ENCODE measurements at places on chromosomes 11 and 22.

- H3K4me1 ChIP-seq: no peaks in the 10 kb centered on the region
- H3K4me3 ChIP-seq: no peak overlapping the region
- H3K27ac ChIP-seq: no peak overlapping the region
These were observed 104.5 kb upstream of the GRAMD1B start for GRCh38 chr11:123325533-123325932.

- peak overlapping the region; percentile 84 for H3K27ac ChIP-seq
- H3K4me3 ChIP-seq: no peak overlapping the region
- H3K27me3 ChIP-seq: peaks cover 2% of the 10 kb centered on the region
- H3K36me3 ChIP-seq: no peaks in the 10 kb centered on the region
These were observed 415.3 kb upstream of the CADM1 start for GRCh38 chr11:115919341-115920091.

DNA sequence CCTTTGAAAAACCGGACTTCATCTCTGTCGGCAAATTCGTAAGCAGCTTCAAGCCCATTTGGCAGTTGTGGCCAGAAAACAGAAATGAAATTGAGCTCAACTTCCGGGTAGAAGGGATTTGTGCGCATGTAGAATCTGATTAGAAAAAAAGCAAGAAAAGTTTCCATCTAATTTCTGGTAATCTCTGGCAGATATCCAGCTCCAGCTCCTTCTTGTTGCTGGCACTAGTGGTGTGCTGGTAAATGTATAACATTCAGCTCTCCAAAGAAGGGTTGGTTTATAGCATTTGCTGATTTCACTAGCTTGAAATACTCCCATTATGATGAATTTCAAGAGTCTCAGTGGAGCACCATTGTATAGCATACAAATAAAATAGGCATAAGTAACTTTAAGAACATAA lies 5.4 kb downstream of the MMP1 start:
- H3K27ac ChIP-seq: no peak overlapping the region
- H3K4me1 ChIP-seq: no peaks in the 10 kb centered on the region
- no peak overlapping the region for H3K4me3 ChIP-seq

- H3K36me3 ChIP-seq: no peaks in the 10 kb centered on the region
- no peak overlapping the region for H3K4me3 ChIP-seq
- no peaks in the 10 kb centered on the region for H3K4me1 ChIP-seq
These were observed 48.8 kb upstream of the SHISAL1 start for GRCh38 chr22:44361391-44362126.

- H3K36me3 ChIP-seq: no peaks in the 10 kb centered on the region
- no peaks in the 10 kb centered on the region for H3K27me3 ChIP-seq
- no peak overlapping the region for H3K27ac ChIP-seq
- H3K4me1 ChIP-seq: no peaks in the 10 kb centered on the region
- no peak for DNase-seq
- H3K4me3 ChIP-seq: no peak overlapping the region
These were observed 32.7 kb downstream of the FAM83F start for GRCh38 chr22:40027191-40028097.

DNA sequence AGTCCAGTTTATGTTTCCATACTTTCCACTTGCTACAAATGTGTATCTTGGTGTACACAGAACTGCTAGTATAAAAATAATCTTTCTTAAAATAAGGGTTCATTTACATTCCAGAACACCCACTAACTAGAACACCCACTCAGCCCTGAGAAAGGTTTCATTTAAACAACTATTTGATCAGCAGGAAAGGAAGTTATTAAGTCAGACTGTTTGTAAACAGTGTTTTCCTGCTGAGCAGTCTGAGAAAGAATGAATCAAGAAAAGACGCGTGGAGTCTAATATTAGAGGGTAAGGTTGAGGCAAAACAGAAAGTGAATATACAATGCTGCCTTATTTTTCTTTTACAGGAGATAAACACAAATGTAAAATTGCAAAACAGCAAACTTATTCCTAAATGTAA lies 32.7 kb downstream of the NARS2 start:
- peaks cover 23% of the 10 kb centered on the region for H3K36me3 ChIP-seq
- DNase-seq: no peak
- H3K27ac ChIP-seq: no peak overlapping the region
- H3K4me1 ChIP-seq: peaks cover 14% of the 10 kb centered on the region
- H3K4me3 ChIP-seq: no peak overlapping the region

- H3K27ac ChIP-seq: no peak overlapping the region
- H3K4me3 ChIP-seq: peak overlapping the region; percentile 61
- H3K4me1 ChIP-seq: peaks cover 5% of the 10 kb centered on the region
- H3K36me3 ChIP-seq: no peaks in the 10 kb centered on the region
- peaks cover 4% of the 10 kb centered on the region for H3K27me3 ChIP-seq
- DNase-seq: peak; percentile 28
These were observed 673 bp upstream of the MYO7A start for GRCh38 chr11:77127235-77127911.

GRCh38 chr11:68551223-68551622 lies 90.7 kb downstream of the PPP6R3 start:
- H3K4me3 ChIP-seq: peak overlapping the region; percentile 64
- DNase-seq: no peak
- peaks cover 62% of the 10 kb centered on the region for H3K36me3 ChIP-seq
- H3K27ac ChIP-seq: peak overlapping the region; percentile 90
- no peaks in the 10 kb centered on the region for H3K27me3 ChIP-seq

- no peak overlapping the region for H3K27ac ChIP-seq
- H3K4me3 ChIP-seq: no peak overlapping the region
- H3K27me3 ChIP-seq: no peaks in the 10 kb centered on the region
- DNase-seq: no peak
- H3K4me1 ChIP-seq: peaks cover 15% of the 10 kb centered on the region
These were observed 34.7 kb downstream of the USP47 start for GRCh38 chr11:11876458-11876857.

DNA sequence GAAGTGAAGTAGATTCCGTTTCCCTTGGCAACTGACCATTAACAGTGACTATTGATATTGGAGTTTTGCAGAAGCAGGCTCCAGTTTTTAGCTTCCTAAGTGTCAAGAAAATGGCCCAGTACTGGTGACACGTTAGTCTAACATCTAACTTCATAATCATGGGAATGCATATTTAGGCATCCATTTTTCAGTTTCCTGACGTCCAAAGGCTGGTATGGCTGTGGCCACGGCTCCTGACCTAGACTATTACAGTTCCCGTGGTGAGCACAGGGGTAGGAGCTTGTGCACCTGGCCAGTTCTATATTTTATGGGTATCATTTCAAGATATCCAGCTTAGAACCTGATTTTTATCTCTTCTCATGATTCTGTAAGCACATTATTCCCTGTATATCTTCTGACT lies 323.8 kb downstream of the GUCY1A2 start:
- H3K27me3 ChIP-seq: no peaks in the 10 kb centered on the region
- no peak overlapping the region for H3K27ac ChIP-seq
- no peaks in the 10 kb centered on the region for H3K36me3 ChIP-seq
- no peak overlapping the region for H3K4me3 ChIP-seq

DNA sequence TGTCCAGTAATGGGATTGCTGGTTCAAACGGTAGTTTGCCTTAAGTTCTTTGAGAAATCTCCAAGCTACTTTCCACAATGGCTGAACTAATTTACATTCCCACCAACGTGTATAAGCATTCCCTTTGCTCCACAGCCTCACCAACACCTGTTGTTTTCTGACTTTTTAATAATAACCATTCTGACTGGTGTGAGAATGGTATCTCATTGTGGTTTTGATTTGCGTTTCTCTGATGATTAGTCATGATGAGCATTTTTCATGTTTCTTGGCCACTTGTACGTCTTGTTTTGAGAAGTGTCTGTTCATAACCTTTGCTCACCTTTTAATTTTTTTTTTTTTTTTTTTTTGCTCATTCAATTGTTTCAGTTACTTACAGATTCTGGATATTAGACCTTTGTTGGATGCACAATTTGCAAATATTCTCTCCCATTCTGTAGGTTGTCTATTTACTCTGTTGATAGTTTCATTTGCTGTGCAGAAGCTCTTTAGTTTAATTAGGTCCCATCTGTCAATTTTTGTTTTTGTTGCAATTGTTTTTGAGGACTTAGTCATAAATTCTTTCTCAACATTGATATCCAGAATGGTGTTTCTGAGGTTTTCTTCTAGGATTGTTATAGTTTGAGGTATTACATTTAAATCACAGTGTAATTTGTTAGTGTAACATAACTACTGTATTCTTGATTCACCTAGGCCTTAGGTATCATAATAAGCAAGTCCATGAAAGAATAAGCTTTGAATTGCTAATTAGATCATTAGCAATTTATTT lies 33.0 kb downstream of the CCDC34 start:
- no peak overlapping the region for H3K27ac ChIP-seq
- no peaks in the 10 kb centered on the region for H3K4me1 ChIP-seq
- H3K36me3 ChIP-seq: no peaks in the 10 kb centered on the region
- no peak for DNase-seq
- H3K4me3 ChIP-seq: no peak overlapping the region

DNA sequence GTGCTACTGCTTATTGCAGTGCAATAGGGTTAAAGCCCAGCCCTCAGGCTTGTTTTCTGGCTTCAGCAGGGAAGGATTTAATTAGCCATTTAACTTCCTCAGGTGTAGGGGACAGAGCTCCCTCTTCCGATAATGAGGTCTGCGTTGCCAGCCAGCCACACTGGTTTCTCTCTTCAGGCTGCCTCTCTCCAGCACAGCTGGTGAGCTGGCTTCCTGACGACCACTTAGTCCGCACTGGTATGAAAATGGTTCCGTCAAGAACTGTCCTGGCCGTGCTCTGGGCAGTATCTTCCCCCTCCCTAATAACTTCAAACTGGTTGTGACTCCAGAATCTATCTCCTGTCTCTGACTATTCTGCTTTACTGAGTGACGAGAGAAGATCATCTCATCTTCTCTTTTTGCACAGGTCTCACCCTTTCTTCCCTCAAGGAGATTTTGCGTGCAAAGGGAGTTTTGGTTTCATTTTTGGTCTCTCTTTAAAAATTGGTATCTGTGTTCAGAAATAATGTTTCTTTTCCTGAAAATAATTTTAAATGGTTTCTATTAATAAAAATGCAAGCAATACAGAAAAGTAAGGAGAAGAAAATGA lies 49.2 kb downstream of the CNTN5 start:
- no peaks in the 10 kb centered on the region for H3K4me1 ChIP-seq

GRCh38 chr11:114080769-114081168 lies 21.3 kb downstream of the ZBTB16 start:
- DNase-seq: no peak
- peaks cover 4% of the 10 kb centered on the region for H3K36me3 ChIP-seq
- no peak overlapping the region for H3K4me3 ChIP-seq
- H3K27me3 ChIP-seq: peaks cover 22% of the 10 kb centered on the region
- H3K4me1 ChIP-seq: peaks cover 34% of the 10 kb centered on the region

- H3K4me3 ChIP-seq: no peak overlapping the region
- no peak overlapping the region for H3K27ac ChIP-seq
- H3K36me3 ChIP-seq: peaks cover 38% of the 10 kb centered on the region
- H3K4me1 ChIP-seq: peaks cover 10% of the 10 kb centered on the region
These were observed 26.7 kb downstream of the ALKBH3 start for GRCh38 chr11:43907028-43907975.

- H3K4me3 ChIP-seq: peak overlapping the region; percentile 64
- peaks cover 2% of the 10 kb centered on the region for H3K36me3 ChIP-seq
- no peak for DNase-seq
- H3K4me1 ChIP-seq: peaks cover 12% of the 10 kb centered on the region
- H3K27ac ChIP-seq: no peak overlapping the region
These were observed 607 bp upstream of the ZNF70 start for GRCh38 chr22:23751441-23751996.

- peaks cover 5% of the 10 kb centered on the region for H3K27me3 ChIP-seq
- H3K27ac ChIP-seq: no peak overlapping the region
- H3K4me1 ChIP-seq: peaks cover 6% of the 10 kb centered on the region
- H3K4me3 ChIP-seq: no peak overlapping the region
These were observed 45.8 kb downstream of the LMO1 start for GRCh38 chr11:8217926-8218325.

- no peaks in the 10 kb centered on the region for H3K36me3 ChIP-seq
- no peaks in the 10 kb centered on the region for H3K4me1 ChIP-seq
- no peaks in the 10 kb centered on the region for H3K27me3 ChIP-seq
- no peak overlapping the region for H3K27ac ChIP-seq
These were observed 102.3 kb upstream of the TENM4 start for GRCh38 chr11:79543101-79543500.

DNA sequence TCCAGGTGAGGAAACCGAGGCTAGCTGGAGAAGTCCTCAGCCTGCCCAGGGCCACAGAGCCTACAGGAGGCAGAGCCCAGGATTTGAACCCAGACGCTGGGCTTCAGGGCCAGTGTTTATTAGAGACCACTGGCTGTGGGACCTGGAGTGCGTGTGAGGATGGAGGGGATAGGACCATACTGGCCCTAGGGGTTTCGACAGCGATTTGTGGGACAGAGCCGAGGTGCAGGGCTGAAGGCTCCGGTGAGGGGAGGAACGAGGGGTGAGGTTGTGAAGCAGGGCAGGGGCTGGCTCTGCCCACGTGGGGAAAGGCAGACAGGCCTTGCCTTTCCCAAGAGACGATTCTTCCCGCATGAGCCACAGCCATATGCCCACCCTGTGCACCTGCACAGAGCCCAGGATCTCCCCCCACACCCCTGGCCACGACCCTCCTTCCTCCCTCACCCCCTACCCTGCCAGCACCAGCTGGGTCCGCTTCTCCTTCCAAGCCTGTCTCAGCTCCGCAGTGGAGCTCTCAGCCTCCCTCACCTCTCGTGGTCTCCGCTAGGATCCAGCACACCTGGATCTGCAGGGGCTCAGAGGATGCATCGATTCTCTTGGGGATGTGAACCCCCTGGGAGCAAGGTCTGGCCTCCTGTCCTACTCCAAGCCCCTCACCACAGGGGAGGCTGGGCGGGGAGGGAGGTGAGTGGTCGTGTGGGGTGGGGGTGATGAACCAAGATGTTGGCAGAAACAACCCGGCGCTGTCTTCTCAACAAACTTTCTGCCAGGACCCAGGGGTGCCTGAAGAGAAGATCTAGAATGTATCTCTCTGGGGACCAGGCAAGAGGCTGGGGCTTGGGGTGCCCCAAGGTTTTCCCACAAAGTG lies 58.4 kb downstream of the RTL6 start:
- no peak for DNase-seq
- H3K4me1 ChIP-seq: no peaks in the 10 kb centered on the region
- no peak overlapping the region for H3K4me3 ChIP-seq
- no peaks in the 10 kb centered on the region for H3K36me3 ChIP-seq
- no peak overlapping the region for H3K27ac ChIP-seq

DNA sequence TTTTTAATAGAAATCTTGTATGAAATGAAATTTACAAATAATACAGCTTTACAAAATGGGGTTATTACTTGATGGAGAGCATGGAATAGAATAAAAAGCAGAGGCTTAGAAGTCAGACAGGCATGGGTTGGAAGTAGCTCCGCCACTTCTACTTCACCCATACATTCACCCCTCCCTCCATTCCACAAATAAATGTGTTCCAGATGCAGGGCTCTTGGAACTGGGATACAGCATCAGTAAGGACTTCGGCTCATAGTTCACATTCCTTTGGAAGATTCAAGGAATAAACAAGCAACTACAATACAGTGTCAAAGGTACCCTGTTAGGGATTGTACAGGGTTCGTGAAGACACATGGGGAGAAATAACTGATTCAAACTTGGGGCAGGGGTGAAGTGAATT lies 156.8 kb downstream of the WNT11 start:
- H3K4me1 ChIP-seq: no peaks in the 10 kb centered on the region
- H3K27me3 ChIP-seq: no peaks in the 10 kb centered on the region
- no peak overlapping the region for H3K27ac ChIP-seq
- no peak overlapping the region for H3K4me3 ChIP-seq
- peaks cover 9% of the 10 kb centered on the region for H3K36me3 ChIP-seq
- DNase-seq: no peak

Measured in activated T-helper 1 cell treated with anti-CD3 and anti-CD28 coated beads, Interleukin-12 subunit alpha, Interleukin-12 subunit beta, Interleukin-2, Interleukin-4 antibody, amounts not matched to agents 30 ng/mL and 10 ng/mL and 1 ng/mL, durations not matched to agents 14 hours and 24 hours and 36 hours (primary cell).